NCI-H446 treated with DMSO at 0.1 percent for 48 hours (cell line): ENCODE measurements at places on chromosomes 13 and 19.

DNA sequence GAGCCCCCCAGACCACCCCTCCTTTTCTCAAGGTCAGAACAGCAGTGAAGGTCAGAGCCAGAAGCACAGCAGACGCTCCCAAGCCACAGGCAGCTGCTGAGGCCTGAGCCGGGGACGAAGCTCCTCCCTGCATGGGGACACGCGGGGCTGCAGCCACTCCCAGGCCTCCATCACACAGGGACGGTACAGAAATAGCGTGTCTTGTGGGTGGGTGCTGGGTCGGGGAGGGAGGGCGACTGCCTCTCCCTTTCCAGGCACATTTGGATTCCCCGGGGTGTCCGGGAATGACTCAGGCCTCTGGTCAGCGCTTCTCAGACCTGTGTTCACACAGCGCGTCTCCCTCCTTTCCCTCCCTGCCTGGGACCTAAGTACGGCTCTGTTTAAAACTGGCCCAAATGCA, 33.2 kb downstream of the RASA3 start:
- DNase-seq, result no peak

DNA sequence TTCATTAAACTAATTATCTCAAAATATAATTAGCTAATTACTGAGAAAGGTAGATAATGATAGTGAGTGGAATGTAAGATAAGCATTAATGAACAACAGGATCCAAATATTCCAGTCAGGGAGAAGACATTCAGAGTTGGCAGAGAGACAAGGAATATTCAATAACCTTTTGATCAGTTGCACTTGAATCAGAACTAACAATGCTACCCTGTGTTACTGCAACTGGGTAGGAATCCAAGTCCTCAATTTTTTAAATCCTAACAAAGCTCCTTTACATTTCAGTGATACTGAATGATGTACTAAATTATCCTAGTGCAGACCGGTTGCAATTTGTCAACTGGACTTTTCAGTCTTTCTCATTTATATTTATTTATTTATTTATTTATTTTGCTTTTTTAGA, 107.1 kb upstream of the MIR17HG start:
- DNase-seq, result no peak

DNA sequence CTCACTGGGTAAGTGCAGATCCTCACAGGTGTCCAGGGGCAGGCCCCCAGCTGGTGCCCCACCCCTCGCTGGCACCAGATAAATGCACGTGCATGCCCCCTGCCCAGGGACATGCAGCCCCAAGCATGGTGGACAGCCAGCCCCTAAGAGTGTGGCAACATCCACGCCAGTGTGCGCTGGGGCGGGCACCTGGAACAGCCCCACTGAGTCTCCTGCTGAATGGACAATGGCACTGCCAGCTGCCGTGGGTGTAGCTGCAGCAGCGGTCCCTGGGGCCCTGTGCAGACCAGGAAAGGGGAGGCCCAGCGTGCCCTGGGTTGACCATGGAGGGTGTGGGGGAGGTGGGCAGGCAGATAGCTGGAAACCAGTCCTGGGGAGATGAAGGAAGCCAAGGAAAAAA, 538.7 kb upstream of the SGCG start:
- no peak for DNase-seq

DNA sequence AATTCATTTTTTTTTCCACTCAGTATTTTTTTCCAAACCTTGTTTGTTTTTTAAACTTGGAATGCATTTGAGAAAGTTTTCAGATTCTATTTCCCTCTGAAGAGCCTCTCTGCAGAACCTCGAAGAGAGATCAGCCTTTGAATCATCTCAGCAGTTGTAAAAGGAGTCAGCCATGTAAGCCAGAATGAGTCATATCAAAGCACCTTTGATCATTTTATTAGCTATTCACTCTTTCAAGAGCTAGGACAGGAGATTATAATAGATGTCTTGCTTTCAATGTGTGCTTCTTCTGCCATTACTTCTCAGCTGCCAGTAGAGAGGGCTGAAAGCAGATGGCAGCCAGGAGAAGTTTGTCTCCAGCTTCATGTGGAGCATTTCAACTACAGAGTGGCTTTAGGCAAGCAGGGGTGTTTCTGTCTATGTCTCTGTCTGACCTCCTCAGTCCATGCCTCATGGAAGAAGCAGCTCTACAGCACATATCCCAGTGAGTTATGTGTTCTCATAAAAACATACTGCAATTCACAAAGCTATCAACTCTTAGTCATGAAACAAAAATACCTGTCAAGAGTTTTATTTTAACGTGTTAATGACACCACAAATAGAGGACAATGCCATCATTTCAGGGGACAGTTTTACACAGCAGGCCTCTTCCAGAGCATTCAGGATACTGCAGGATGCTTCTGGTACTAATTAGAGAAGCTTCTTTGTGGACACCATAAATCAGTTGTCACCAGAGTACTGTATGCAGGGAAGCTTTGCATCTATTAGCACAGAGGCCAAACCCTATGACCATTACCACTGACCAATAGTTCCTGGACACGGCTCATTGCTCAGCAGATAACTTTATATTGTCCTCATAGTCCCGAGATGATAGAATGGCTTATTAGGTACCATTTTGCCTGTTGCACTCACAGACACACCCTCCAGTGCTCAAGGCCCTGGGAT, 94.3 kb downstream of the NHLRC3 start:
- DNase-seq, result no peak

GRCh38 chr19:38665219-38665931, 17.9 kb downstream of the ACTN4 start:
- no peak for DNase-seq

DNA sequence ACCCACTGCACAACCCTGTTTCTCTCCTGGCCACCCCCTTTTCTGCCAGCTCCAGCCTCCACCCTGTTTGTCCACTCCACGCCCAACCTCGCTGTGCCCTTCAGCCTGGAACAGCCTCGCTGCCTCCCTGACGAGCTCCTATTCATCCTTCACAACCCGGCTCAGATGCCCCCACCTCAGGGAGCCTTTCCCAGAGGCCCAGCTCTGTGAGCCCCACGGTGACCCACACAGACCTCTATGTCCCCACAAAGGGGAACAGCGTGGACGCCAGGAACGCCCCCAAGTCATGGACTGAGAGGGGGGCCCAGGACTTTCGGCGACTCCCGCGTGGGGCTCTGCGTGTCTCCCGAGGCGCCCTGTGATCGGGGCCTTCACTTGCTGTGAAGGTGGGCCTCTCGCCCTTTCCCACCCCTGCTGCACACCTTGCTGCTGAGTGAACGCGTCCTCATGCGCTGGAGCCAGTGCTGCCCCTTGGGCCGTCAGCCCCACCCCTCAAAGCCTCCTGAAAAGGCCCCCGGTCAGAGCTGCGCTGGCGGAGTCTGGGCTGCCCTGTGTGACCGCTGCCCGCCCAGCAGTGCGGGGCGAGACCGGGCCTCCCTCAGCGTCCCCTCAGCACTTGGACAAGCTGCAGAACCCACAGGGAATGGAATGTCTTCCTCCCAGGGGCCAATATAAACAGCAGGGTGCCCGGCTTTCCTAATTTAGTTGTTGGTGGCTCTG, 40.0 kb downstream of the ADPRHL1 start:
- no peak for DNase-seq

DNA sequence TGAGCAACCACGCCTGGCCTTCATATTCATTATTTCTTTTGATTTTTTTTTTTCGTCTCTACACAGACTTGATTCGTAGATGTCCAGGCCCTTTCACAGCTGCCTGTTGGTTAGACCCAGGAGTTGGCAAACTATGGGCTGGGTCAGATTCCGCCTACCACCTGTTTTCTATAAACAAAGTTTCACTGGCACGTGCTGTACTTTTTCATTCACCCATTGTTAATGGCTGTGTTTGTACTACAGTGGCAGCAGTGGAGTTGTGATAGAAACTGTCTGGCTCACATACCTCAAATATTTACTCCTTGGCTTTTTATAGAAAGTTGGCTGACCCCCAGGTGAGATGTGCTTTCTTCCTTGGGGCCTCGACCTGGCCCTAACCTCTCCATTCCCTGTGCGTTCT, 72.9 kb upstream of the TEX29 start:
- no peak for DNase-seq

- DNase-seq, result no peak
Measured at GRCh38 chr19:53010494-53010893, 3.2 kb upstream of the ERVV-1 start.

DNA sequence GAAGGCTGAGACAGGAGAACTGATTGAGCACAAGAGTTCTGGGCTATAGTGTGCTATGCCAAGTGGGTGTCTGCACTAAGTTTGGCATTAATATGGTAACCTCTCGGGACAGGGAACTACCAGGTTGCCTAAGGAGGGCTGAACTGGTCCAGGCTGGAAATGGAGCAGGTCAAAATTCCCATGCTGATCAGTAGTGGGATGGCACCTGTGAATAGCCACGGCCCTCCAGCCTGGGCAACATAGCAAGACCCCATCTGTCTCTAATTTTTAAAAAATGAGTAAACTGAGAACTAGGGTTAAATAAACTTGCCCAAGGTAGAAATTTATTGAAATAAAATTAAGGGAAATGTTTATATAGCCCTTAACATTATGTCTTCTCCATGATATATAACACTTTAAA, 17.0 kb upstream of the INTS6 start:
- no peak for DNase-seq
